ENCODE measurements at places on chromosomes 5 and 9. TPM values are rescaled to one million over a fixed set of nuclear protein-coding genes. Genes with fewer than 3 reads are reported as not detected.
A peak's percentile ranks its signal among the peaks of the same experiment; 100 is the strongest.

GRCh38 chr5:158801893-158802292 is 297.8 kb downstream of the EBF1 start:
- ATAC-seq: no peak

Gene WDR38
- total RNA-seq: not detected

Gene TMEM174
- total RNA-seq: not detected

DNA sequence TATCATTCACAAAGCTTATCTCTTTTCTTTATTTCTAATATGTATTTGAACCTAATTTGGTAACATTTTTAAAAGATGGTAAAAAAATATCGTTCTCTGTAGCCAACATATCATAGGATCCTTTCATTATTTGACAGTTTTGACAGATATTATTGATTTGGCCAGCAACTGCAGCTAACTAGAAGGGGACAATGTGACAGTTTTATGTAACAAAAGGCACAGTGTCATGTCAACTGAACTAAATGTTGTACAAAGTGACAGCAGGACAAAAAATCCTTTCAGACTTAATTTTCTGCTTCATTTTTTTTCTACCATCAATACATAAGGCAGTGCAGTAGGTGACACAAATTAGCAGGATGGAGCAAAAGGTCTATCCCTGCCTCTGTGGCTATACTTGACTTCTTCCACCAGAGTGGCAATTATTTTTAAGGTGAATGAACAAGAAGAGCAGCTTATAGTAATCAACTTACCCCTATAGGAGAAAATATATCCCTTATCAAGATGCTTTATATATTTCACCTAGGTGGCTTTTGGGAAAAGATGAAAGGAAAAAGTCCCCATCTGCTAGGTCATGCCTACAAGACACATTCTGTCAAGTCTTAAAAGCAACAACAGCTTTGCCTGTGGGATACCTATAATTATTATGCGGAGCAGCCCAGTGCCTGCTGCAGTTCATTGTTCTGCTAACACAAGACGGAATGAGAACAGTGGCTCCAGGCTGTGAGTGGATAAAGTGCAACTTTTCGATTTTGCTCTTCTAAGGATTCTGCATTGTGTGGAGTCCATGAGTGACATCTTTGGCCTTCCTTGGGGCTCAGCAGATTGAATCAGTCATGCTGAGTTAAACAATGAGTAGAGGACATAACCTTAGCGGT is 694.9 kb downstream of the ISL1 start:
- no peak for ATAC-seq

DNA sequence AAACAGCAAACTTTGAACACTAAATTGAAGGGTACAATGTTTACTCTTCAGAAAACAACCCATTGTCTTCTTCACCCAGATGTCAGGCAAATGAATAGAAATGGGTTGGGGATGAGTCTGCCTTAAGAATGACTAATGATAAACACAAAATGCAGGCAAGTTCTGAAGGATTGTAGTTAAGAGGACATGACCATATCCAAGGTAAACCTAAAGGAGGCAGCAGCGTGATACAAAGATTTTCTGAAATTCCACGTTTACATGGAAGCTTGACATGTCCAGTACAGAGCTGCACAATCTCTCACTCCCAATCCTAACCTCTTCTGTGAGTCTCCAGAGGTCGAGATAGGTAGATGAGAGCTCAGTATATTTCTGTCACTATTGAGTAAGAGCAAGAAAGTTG is 1263.2 kb upstream of the CDH6 start:
- no peak for ATAC-seq

Gene TIMD4
- 0.67 TPM for total RNA-seq

- ATAC-seq: peak; percentile 80
These were observed 48.7 kb upstream of the PSD2 start for GRCh38 chr5:139746691-139747582.

DNA sequence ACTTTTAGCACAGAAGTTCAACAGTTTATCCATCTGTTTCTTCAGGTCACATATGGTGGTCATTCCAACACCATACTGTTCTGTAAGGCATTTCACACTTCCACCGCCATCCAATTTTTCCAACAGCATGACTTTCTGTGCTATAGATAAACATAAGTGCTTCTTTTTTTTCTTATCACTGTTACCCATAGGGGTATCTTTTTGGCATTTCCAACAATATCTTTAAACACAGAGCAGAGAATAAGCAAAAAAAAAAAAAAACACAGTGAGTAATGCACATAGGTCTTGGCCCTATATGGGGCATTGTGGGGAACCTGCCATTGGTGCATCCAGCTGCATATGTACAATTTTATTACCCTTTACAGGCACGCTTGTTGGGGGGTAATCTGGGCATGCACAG is 12.2 kb upstream of the ZNF367 start:
- ATAC-seq: no peak
